Left lung (tissue), 14 donors: ENCODE measurements at places on chromosomes 12 and 14. TPM values are rescaled to one million over a fixed set of nuclear protein-coding genes. Genes with fewer than 3 reads are reported as not detected.

GRCh38 chr12:97267594-97268202 is 194.9 kb upstream of the RMST start:
- H3K4me3 ChIP-seq = no peak overlapping the region
- H3K4me1 ChIP-seq = no peaks in the 10 kb centered on the region
- no peak overlapping the region for H3K27ac ChIP-seq
- H3K27me3 ChIP-seq = no peaks in the 10 kb centered on the region
- no peak for DNase-seq
- no peaks in the 10 kb centered on the region for H3K36me3 ChIP-seq

Gene HHIPL1
- total RNA-seq = 2.9 TPM

Gene TMEM119
- 50.5 TPM for total RNA-seq

DNA sequence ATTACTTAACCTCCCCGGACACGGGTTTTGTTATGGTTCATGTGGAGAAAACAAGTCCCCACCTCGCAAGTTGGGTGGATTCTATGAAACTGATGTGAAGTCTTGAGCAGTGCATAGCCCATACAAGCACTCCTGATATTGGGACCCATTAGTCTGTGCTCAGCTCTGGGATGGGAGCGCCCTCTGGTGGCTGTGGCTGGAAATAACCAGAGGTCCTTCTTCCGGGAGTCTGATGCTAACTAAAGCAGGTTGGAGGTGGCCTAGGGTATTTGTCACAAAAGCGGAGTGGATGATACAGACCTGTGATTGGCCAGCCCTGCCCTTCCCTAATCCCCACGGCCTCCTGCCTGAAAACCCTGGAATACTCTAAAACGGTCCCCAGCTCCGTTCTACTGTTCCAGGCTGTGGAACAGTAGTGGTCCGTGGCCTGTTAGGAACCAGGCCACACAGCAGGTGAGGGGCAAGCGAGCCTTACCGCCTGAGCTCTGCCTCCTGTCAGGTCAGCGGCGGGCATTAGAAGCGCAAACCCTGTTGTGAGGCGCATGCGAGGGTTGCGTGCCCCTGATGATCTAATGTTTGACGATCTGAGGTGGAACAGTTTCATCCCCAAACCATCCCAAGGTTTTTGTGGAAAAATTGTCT is 6.4 kb downstream of the SLC48A1 start:
- no peak overlapping the region for H3K4me3 ChIP-seq
- H3K27ac ChIP-seq = no peak overlapping the region
- H3K36me3 ChIP-seq = no peaks in the 10 kb centered on the region
- H3K27me3 ChIP-seq = no peaks in the 10 kb centered on the region
- DNase-seq = peak; percentile 91
- peaks cover 52% of the 10 kb centered on the region for H3K4me1 ChIP-seq
